ENCODE measurements at places on chromosomes 7 and 10.

- DNase-seq, result no peak
Measured at GRCh38 chr10:70943841-70944466, 55.6 kb upstream of the PCBD1 start.

GRCh38 chr7:74061840-74062539 is 21.6 kb upstream of the LIMK1 start:
- peak; percentile 91 for DNase-seq

DNA sequence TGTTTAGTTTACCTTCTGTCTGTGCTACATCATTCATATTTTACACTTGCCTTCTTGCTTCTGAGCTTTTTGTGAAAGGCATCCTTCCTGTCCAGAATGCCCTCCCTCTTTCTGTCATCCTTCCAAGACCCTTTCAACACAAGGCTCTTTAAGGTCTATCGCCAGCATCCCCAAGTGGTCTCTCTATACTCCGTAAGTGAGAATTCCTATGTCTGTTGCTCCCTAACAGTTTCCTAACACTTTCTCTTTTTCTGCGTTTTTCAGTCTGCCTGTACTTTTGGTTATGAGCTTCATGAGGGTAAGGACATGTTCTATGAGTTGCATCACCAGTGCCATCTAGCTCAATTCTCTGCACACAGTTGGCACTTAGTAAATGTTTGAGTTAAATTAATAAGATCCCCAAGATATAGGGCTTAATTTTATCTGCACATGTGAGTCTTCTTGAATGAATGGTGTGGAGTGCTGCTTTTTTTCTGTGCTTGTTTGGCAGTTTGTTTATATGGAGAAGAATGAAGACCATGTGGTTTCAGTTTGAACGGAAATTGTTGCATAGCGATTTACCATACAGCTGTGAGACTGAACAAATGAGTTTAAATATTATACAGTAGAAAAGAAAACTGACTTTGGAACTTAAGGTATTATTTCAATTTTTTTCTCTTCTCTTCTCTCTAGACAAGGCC is 29.4 kb downstream of the RABGEF1 start:
- DNase-seq, result no peak

DNA sequence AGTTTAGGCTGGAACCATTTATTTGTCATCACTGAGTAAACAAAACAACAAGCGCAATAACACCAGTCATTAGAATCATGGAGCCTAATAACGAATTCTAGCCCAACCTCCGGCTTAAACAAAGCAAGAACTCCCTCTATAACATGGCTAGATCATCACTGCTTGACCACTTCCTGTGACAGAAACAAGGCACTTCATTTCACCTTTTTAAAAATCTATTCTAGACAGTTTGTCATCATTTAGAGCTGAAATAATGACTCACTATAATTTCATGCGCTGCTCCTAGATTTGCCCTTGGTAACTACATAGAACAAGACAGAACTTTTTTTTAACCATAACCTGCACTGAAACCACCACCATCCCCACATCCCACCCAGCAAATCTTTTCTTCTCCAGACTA is 81.3 kb downstream of the OSBPL3 start:
- DNase-seq, result no peak

- no peak for DNase-seq
Measured at GRCh38 chr7:1033546-1034145, 10.7 kb upstream of the GPR146 start.

GRCh38 chr10:126061526-126061925 is 165.2 kb downstream of the FANK1 start:
- no peak for DNase-seq

DNA sequence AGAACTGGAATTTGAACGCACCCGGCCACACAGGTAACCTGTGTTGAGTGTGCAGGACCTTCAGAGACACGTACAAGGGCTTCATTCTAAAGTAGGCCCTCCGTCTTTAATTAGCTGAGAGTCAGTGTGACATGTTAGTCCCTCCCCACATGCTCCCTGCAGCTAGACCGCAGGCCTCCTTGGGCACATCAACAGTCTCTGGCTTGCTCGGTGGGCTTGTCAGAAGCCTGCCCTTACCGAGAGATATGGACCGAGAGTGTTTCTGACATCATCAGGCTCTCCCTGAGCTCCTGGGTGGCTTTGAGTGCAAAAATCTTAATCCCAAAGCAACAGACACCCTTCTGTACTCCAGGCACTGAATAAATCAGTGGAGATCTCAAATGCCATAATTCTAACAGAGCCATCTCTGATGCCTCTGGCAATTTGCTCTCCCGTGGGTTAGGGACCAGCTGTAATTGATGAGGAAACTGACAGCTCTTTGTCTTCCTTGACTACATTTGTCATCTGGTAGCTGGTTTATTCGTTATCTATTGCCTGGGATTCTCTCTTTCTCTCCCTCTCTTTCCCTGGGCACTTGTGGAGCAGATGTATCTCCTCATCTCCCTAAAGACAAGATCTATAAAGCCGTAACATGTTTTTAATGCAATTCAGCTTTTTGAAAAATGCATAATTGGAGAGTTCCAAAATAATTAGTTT is 850.6 kb downstream of the TYW1 start:
- DNase-seq, result no peak

GRCh38 chr7:12715372-12716133 is 28.1 kb downstream of the ARL4A start:
- peak; percentile 83 for DNase-seq

GRCh38 chr7:100122067-100122466 is 2.6 kb downstream of the CNPY4 start:
- no peak for DNase-seq

DNA sequence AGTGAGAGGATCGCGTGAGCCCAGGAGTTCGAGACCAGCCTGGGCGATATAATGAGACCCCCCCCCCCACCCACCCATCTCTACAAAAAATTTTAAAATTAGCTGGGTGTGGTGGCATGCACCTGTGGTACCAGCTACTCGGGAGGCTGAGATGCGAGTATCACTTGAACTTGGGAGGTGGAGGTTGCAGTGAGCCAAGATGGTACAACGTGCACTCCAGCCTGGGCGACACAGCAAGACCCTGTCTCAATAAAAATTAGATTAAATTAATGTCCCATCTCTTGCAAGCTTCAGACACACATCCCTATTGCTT is 391 bp upstream of the PROSER2 start:
- no peak for DNase-seq

DNA sequence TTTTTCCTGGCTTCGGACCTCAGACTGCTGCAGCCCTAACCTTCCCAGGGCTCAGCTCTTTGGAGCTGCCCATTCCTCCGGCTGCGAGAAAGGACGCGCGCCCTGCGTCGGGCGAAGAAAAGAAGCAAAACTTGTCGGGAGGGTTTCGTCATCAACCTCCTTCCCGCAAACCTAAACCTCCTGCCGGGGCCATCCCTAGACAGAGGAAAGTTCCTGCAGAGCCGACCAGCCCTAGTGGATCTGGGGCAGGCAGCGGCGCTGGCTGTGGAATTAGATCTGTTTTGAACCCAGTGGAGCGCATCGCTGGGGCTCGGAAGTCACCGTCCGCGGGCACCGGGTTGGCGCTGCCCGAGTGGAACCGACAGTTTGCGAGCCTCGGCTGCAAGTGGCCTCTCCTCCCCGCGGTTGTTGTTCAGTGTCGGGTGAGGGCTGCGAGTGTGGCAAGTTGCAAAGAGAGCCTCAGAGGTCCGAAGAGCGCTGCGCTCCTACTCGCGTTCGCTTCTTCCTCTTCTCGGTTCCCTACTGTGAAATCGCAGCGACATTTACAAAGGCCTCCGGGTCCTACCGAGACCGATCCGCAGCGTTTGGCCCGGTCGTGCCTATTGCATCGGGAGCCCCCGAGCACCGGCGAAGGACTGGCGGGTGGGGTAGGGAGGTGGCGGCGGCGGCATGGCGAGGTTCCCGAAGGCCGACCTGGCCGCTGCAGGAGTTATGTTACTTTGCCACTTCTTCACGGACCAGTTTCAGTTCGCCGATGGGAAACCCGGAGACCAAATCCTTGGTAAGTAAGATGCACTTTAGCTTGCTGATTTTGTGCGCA is at the start of gene PLXDC2:
Gene PLXDC2 (plus strand): TSS at position 22 of the 820 bp plus-strand sequence.
- peak; percentile 56 for DNase-seq

DNA sequence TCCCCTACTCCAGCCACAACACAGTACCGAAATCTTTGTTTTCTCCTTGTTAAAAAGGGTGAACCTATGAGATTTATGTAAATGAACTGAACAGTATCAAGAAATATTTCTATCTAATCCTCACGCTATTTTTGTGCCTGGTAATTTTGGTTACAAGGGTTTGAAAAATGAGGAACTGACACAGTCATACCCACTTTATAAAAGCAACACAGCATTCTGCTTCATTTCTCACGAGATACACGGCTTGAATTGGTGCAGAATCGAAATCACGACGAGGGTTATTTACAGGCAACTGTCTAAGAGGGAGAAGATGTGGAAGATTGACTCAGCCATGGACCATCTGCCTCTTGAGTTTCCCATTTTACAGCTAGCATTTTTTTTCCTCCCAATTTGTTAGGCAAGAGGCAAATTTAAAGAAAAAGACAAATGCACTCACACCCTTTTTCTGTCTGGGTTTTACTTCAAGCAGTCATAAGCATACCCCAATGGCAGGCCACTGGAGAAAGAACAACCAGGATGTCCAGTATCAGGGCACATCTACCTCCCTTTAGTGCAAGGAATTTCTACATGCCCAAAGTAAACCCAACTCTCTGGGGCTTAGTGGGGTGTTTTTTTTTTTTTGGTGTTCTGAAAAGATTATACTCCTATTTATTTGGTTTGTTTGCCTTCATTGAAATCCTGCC is 108.1 kb downstream of the ITGB8 start:
- no peak for DNase-seq

DNA sequence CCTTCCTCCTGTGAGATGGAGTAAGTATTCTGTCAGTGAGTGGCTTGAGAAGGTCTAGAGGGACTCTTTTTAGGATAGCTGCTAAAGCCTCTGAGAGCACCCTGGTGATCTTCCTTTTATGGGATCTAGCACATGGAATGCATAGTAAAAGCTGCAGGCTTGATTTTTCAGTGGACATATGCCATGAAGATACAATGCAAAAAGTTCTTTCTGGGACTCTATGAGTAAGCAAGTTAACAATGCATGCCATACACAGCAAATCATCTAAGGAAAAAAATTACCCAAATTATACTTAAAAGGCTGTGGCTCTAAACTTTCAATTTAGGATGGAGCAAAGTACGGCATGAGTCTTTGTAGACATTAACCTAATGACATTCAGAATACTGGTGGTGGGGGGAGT is 154.5 kb downstream of the SGMS1 start:
- no peak for DNase-seq

DNA sequence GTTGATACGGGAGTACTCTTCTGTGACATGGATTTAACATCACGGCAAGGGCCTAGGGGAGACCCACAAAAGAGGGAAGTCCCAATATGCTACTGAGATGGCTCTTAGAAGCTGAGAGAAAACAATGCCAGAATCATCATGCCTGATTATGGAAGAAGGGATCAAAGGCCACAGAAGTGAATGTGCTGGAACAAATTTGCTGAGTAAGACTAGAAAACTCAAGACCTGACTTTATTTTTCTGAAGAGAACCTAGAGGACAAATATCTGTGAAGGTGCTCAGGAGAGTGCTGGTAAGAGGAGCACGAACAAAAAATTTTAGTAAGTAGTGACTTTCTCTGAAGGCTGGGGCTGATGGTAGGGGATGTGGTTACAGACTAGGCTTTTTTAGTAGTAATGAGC is 277.0 kb downstream of the ZEB1 start:
- no peak for DNase-seq

DNA sequence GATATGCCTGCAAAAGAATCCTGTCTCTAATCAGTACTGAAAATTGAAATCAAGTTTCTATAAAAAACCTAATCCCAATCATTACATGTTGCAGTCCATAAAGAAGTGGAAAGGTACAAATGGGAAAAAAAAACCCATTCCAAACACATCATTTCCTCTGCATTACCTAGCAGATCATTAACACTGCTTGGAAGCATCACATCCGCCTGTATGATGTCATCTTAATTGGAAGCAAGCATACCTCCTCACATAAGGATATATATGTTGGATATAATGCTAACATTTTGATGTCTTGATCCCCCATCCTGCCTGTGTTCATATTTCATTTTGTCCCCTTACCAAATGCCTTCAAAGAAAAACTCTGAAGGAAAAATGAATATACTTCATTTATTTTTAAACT is 241.3 kb upstream of the AOAH start:
- no peak for DNase-seq

GRCh38 chr7:85561706-85562105 is 374.9 kb upstream of the SEMA3D start:
- DNase-seq, result no peak

- no peak for DNase-seq
Measured at GRCh38 chr7:45219130-45219529, 61.5 kb downstream of the RAMP3 start.

- peak; percentile 17 for DNase-seq
Measured at GRCh38 chr10:75103881-75104686, 7.4 kb upstream of the SAMD8 start.

DNA sequence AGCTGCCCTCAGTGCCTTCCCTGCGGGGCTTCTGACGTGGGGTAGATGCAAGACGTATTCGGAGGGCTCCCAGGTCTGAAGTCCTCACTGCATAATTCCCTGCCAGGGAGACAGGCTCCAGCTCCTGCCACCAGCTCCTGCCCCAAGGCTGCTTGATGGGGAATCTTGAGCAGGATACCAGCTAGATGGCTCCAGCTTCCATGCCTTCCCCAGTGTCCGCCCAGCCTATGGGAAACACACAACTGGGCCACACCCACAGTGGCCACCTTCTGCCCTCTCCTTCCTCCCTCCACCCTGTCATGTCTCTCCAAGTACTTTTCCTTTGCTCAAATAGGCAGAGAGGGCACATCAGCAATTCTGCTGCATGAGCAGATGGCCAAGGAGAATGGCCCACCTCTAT is 95.8 kb downstream of the PARP12 start:
- no peak for DNase-seq

GRCh38 chr7:5679813-5680473 is 101.5 kb downstream of the RNF216 start:
- peak; percentile 70 for DNase-seq

- peak; percentile 78 for DNase-seq
Measured at GRCh38 chr10:5684971-5685763, 529 bp downstream of the TASOR2 start.

GRCh38 chr7:19617901-19618300 is 90.9 kb downstream of the POLR1F start:
- DNase-seq, result no peak
